Fibroblast of pulmonary artery (primary cell): ENCODE measurements at places on chromosomes 13 and 19.

- no peak for DNase-seq
These were observed 29.0 kb upstream of the ZNF709 start for GRCh38 chr19:12513531-12514061.

DNA sequence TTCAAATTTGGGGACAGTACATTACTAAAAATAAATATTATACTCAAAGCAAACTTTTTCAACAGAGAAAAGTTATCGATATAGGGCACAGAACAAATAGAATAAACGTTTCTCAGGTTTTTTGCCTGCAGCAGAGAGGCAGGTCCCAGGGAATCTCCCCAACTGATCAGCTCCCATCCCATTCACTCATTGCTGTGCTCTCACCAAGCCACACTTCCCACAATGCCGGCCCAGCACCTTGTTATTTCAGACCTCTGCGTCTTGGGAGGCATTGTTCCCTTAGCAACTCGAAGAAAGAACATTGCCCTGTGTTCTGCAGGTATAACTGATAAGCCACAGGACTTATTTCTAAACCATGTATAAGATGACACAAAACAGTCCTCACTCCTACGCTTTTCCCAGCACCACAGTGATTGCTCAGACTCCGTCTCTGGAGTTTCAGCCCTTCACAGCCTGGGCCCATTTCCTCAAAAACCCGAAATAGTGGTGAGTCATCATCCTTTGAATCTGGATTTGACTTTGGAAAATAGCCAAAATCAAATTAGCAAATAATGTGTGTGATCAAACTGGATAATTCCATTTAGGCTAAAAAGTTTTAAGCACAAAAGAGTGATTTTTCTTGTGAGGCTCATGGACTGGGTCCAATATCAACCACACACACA, 100.4 kb downstream of the DCLK1 start:
- peak; percentile 97 for DNase-seq

- DNase-seq: no peak
These were observed 14.0 kb downstream of the KLK4 start for GRCh38 chr19:50897191-50897607.

GRCh38 chr13:86201477-86201876, 402.3 kb upstream of the SLITRK6 start:
- DNase-seq: no peak

DNA sequence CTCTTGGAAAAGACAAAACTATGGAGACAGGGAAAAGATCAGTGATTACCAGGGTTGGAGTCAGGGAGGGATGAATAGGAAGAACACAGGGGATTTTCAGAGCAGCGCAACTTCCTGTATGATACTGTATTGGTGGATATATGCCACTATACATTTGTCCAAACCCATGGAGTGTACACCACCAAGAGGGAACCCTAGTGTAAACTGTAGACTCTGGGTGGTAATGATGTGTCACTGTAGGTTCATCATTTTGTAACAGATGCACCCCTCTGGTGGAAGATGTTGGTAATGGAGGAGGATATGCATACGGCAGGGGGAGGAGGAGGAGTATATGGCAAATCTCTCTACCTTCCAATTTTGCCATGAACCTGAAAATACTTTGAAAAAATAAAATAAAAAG, 68.1 kb downstream of the UFM1 start:
- peak; percentile 28 for DNase-seq

DNA sequence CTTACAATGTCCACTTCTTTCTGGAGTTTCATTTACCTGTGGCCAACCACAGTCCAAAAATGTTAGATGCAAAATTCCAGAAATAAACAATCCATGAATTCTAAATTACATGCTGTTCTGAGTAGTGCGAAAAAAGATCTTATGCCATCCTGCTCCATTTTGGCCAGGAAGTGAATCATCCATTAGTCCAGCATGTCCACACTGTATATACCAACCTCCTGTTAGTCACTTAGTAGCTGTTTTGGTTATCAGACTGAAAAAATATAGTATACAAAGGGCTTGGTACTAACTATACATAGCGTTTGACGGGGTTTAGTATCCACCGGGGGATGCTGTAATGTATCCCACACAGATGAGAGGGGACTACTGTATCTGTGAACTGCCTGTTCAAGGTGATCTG, 618.0 kb upstream of the ARGLU1 start:
- DNase-seq: peak; percentile 53

- peak; percentile 56 for DNase-seq
These were observed 9.4 kb downstream of the BCL3 start for GRCh38 chr19:44757735-44758505.

DNA sequence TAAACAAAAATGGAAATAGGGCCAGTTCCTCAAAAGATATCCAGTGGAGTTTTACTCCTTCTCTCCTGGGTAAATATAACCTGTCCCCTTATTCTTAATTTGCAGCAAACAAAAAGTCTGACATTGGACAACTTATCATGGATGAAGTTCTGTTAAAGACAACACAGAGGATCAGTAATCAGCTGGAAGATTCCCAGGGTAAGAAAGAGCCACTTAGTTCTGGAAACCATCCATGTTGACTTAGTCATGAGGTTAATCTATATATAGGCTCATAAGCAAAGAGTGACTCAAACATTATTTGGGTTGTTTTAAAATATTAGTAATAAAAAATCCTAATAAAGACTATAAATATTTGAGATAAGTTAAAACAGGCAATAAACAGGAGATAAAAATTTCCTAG, 40.5 kb upstream of the EBPL start:
- DNase-seq: peak; percentile 66

DNA sequence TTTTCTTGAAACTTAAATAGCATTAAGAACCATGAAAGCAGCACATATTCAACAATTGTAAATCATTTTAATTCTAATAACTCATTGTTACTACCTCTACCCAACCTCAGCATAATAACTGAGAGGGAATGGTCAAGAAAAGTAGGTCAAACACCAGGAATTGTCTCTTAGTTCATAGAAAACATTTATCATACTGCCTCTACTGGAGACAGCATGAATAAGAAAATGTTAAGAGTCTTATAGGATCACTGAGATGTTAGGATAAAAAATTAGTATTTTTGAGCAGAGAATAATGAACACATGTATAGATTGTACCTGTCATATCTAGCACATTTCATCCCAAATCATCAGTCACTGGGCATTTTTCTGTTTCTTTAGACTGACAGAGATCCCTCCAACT, 515.3 kb downstream of the PCDH9 start:
- DNase-seq: no peak

DNA sequence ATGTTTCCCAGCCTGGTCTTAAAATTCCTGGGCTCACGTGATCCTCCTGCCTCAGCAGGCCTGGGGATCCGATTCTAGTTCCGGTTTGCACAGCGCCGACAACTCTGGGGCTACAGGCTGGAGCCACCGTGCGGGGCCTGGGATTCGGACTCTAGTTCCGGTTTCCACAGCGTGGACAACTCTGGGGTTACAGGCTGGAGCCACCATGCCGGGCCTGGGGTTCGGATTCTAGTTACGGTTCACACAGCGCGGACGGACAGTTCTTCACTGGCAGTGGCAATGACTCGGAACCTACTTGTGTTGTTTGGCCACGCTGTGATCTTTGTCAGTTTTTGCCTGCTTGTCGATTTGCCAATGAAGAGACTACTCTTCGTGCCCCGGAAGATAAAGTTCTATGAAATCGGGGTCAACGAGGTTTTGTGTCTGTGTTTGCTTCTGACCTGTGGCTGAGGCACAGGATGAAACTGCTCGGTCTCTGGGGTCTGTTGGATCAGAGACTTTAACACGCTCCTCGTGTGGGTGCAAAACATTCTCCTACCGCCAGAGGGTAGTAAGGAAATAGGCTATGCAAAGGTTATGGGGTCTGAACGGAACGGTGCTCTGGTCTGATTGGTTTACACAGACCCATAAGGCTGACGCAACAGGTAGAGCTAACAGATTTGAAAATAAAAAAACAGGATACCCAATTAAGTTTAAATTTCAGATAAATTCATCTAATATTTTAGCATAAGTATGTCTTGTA, 12.1 kb upstream of the ZSCAN1 start:
- DNase-seq: peak; percentile 50
